ENCODE measurements at places on chromosomes 16 and 17.

DNA sequence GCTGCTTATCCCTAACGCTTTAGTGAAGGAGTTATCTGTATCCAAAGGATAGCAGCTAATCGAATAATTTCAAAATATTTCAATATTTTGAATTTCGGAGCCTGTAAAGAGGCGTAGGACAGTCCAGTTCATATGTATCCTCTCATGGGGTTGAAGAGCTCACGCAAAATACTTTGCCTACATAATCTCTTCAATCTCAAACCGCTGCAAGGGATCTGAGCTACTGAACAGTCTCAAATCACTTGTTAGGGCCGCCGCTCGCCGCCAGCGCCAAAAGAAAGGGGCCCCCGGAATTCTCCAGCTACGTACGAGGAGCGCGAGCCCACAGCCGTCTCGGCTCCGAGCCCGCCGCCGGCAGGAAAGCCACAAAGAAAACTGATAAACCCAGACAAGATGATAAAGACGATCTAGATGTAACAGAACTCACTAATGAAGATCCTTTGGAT, 601 bp upstream of the RFWD3 start:
- DNase-seq: no peak

DNA sequence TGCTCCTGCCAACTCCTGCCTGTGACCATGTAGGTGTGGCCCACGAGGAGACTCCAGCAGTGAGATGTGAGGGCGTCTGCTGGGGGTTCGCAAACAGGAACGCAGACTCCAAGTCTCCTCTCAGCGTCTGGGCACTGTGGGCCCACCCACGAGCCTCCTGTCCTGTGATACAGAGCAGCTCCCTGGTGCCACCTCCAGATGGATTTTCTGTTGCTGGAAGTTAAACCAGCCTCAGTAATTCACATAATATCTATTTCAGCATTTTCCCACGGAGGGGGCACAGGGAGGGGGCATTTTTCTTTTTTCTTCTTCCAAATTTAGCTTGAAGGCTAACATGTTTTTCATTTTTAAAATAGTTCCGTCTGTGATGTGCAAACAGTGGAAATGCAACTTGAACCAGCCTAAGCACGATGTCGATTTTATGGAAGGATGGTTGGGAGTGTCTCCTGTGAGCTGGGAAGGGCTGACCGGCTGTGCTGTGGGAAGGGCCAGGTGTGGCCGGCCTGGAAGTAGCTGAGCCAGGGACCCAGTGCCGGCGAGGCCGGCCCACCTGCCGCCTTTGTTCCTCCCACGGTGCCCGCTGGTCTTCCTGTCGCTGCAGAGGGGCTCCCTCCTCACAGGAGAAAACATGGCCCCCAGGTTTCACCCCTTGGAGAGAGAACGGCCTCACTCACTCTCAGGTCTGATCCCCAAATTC, 3.9 kb upstream of the RAB40B start:
- DNase-seq: no peak

GRCh38 chr16:3095869-3096268, 3.2 kb downstream of the ZSCAN10 start:
- DNase-seq: peak; percentile 35

- DNase-seq: no peak
Measured at GRCh38 chr17:44555099-44555498, 2.2 kb upstream of the FZD2 start.

DNA sequence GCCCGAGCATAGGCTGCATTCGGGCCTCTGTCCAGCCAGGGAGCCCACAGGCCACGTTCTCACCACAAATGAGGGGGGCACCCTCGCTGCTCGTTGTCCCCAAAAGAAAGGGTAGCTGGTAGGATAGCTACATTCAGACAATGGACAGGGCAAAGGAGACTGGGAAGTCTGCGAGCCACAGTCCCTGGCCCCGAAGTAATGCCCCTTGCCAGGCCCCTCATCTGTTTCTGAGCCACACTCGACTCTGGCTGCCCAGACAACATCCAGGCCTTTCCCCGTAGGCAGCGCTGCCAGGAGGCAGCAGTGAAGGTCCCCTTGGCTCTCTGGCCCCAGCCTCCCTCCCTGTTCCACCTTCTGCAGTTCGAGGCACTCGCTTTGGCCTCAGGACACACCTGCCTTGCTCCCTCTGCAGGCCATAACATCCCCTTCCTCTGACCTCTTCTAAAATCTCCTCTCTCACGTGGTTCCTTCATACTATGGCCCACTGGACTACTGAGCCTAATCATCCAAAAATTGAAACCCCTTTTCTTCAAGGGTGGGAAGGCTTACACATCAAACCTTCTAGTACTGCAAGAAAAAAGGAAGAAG, 12.2 kb downstream of the AIPL1 start:
- no peak for DNase-seq

DNA sequence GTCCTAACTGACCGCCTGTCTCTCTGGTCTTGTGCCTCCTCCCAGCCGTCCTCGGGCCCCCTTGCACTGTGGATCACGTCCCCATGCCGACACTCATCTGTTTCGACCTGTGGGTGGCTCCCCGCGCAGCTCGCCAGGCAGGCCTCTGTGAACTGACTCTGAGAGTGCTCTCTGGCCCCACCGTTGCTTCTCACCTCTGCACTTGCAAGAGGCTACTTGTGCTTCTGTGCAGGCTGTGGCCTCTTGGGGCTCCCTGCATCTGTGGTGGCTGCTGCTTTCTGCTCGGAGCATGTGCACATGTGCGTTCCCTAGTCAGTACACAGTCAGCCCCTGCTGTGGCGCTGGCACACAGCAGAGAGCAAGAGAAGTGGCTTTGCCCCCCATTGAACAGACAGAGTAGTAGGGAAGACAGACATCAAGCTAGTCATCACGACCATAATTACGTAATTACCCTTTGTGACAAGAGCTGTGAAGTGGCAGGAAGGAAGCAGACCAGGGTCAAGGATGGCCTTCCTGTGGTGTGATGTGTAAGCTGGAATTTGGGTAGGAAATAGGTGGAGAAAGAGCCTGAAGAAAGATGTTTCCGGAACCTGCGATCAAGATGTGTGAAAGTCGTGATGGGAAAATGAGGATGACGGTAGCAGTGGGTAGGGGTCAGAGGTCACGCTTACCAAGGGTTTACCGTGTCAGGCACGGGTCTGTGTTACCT, 256.0 kb upstream of the CACNG5 start:
- no peak for DNase-seq

- DNase-seq: peak; percentile 77
Measured at GRCh38 chr17:19327031-19327783, 35.3 kb downstream of the B9D1 start.

- no peak for DNase-seq
Measured at GRCh38 chr17:52892334-52892733, 733.8 kb upstream of the CA10 start.

- peak; percentile 48 for DNase-seq
Measured at GRCh38 chr16:57091975-57092785, at the start of gene CPNE2. TSS of gene CPNE2 (plus strand) at chr16:57092583. CDS start at chr16:57110743, 18,160 bp downstream.

- no peak for DNase-seq
Measured at GRCh38 chr17:2251098-2251497, 52.5 kb downstream of the SMG6 start.

- DNase-seq: peak; percentile 86
Measured at GRCh38 chr17:1713878-1714426, 3.8 kb upstream of the TLCD2 start.

- DNase-seq: no peak
Measured at GRCh38 chr17:14398766-14399165, 97.9 kb downstream of the HS3ST3B1 start.

GRCh38 chr16:81568749-81569087, 124.1 kb downstream of the CMIP start:
- no peak for DNase-seq

- DNase-seq: no peak
Measured at GRCh38 chr17:71460943-71461342, 659.9 kb upstream of the SOX9 start.

GRCh38 chr16:1863681-1864460, 8.1 kb downstream of the MEIOB start:
- DNase-seq: no peak

DNA sequence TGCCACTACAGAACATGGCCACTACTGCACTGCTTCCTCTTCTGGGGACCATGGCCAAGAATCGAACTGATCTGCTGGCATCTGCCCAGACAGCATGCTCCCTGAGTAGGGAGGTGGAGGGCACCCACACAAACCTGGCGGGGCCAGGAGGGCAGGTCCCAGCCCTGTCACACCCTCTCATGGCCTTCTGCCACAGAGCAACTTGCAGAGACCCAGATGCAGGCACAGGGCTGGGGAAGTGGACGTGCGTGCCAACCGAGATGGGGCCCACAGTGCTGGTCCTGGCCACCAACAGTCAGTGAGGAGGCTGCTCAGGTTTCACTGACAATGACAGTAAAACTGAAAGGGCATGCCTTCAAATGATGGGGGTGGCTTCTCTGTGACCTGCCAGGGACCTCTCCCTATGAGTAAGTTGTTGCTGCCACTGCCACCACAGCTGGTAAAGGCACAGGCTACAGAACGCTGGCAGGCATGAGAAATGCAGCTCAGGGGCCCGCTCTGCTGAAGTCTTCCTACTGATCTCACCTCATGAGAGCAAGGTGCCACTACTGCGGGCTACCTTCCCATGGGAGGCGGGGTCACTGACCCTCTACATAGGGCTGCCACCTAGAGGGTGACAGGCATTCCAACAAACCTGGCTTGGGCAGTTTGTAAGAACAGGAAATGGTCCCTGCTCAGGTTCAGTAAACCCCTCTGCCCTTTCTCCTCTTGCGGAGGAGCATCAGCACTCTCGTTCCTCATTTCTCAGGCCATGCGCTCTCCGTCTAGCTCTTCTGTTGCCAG, 15.5 kb downstream of the HIC1 start:
- DNase-seq: no peak

GRCh38 chr16:57284209-57284951, at the start of gene PLLP:
TSS of gene PLLP (minus strand) at chr16:57284672. CDS start at chr16:57284540, 132 bp downstream.
- DNase-seq: peak; percentile 53

GRCh38 chr17:42334677-42335076, 46.4 kb downstream of the STAT5A start:
- DNase-seq: no peak

DNA sequence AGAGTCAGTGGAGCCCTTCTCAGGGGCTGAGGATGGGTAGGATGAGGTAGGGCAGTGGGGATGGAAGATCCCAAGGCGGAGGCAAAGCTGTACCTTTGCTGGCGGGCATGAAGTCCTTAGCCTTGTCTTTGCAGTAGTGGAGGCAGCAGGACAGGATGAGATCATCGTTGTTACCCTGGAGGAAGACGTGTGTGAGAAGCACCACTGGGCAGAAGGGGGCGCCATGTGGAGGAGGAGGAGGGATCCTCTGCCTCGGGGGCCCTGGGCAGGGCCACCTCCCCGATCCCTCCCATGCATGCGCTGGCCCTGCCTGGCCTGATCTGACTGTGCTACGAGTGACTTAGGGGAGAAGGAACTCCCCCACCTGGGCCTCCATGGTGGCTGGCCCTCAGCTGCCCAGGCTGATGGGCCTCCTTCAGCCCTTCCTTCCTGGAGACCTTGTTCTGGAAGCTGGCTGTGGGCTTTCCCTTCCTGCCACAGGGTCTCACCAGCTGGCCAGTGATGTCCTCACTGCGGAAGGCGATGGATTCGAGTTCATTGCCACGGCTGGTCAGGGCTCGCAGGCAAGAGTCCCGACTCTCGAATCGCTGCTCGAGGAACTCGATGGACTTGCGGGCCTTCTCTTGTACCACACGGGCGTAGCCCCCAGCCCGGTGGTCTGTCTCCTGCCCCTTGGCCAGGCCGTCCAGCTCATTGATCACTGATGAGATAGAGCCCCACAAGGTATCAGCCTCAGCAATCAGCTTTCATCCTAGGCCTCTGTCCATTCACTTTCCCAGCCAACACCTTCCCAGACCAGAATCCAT, 10.3 kb downstream of the HIC1 start:
- DNase-seq: peak; percentile 59

- DNase-seq: peak; percentile 70
Measured at GRCh38 chr16:19179546-19180490, 11.8 kb downstream of the SYT17 start.

DNA sequence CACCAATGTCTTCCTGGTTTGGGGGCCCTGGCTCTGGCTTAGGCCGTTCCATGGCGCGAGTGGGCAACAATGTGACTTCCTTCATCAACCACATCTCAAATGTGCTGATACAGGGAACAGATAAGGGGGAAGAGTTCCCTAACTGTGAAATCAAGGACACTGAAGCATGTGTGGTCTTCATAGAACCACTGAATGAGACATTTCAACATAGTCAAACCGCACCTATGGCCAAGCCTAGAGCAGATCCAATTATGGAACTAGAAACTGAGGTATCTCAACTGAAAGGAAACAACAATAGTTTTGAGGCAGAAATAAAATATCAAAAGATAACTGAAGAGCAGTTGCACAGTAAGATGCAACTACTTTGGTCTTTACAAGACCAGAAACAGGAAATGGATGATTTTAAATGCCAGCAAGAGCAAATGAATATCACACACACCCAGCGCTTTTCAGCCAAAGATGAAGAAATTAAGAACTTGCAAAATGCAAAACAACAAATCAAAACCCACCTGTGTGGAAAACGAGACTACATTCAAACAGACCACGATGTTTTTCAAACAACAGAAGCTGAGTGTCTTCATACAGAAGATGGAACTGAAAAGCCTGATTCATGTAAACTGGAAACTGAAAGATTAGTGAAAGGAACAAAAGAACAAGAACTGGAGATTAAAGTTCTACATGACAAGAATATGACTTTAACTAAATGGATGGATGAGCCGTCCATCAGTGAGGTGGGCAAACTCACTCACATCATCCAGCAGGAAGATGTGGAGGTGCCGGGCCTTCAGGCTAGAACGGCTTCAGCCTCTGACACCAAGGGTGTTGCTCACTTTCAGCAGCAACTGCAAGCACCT, 18.1 kb upstream of the LCMT1 start:
- DNase-seq: no peak

DNA sequence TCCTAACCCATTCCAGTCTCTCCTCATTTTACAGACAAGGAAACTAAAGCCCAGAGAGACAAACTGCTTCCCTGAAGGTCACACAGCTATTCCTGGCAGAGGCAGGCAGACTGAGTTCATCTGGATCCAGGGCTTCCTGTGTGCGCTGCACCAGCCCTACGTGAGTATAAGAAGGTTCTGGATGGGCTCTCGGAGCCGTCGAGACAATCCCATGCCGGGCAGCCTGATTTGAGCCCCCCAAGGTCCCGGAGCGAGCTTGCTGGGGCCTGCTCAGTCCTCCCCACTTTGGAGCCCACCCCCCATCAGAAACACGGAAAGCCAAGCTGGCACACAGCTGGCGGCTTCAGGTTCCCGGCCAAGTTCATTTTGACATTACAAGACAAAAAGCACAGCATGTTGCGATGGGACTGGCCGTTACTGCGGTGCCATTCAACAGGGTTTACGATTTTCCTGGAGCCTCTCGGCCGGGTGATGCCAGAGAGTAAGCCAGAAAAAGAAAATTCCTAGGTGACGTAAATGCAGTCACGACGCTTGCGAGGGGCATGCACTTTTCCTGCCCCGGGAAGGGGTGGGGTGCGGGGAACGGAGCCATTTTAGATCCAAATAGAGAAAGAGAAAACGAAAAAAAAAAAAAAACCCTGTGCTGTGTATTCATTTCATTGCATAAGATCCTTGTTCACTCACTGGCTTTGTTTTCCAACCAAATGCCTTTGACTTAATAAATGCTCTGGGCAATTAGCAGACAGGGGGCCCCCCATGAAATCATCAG, 167.1 kb upstream of the FOXF1 start:
- DNase-seq: no peak

GRCh38 chr17:7560172-7561027, 1.3 kb upstream of the SENP3 start:
- peak; percentile 78 for DNase-seq
